ENCODE measurements at places on chromosomes 11 and 22.

DNA sequence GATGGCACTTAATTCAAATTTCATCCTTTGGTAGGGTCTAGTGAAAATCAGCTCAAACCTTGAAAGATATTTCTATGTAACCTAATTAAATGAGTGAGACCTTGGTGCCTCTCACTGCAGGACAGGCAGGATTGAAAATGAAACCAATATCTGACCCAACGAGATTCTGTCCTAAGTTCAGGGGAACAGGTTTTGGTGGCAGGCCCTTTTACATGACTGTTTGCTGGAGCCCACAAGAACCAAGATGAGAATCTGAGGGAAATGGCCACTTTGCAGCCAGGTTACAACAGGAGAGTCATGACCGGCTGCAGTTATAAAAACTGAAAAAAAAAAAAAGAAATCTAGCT is 130.2 kb downstream of the TRIM44 start:
- no peak for DNase-seq

DNA sequence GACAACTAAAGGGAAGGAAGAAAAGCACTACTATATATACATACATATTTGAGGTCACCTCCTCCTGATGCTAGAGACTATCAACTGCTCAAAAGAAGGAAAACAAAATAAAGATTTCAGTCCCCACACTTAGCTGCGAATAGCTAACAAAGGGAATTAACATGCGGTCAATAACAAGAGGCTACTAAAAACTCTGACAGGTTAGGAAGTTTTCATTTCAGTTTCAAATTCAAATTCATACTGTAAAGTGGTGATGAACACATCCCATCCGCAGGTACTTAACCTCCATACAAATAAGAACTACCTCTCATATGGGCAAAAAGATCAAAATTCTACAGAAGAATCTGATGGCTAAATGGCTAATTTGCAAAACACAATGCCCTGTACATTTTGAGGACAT is 2.6 kb downstream of the NAP1L4 start:
- no peak for DNase-seq

DNA sequence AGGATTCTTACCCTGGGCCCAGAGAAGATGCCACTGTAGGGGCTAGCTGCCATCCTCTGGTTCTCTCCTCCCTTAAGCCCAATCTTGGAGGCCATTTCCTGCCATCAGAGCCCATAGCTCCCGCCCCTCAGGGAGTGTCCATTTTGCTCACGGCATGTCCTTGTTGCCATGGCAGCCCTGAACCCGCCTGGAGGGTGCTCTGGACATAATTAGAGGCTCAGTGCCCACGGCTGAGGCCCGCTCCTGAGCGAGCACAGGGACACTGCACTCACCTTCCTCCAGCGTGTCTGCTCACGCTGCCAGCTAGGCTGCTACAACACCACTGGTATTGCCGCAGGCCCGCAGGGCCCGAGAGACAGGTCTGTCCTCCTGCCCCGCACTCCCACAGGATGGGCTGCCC is 11.1 kb upstream of the SUSD2 start:
- DNase-seq: no peak

- DNase-seq: no peak
Measured at GRCh38 chr11:116962108-116962507, 124.7 kb upstream of the APOA1 start.

DNA sequence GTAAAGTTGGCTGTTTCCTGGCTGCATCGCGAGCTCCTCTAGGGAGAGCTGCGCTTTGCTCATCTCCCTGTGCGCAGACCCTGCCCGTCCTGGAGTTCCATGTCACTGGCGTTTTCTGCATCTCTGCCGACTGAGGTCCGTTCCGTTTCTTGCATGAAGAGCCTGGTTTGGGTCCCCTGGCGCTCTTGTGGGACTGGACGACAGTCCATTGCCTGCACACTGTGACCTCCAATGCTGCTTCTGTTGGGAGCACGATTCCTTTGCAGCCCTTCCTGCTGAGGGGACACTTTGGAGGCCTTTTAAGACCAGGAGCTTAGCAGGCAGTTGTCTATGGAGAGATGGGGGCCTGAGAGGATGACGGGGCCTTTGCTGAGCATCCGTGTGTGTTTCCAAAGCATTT is 90.3 kb downstream of the TBC1D22A start:
- no peak for DNase-seq

GRCh38 chr22:50507421-50507990 is at the start of gene LMF2:
Gene LMF2, minus strand, starts transcription at chr22:50507702. Its CDS starts 27 bp downstream, at chr22:50507675.
- DNase-seq: peak; percentile 56

DNA sequence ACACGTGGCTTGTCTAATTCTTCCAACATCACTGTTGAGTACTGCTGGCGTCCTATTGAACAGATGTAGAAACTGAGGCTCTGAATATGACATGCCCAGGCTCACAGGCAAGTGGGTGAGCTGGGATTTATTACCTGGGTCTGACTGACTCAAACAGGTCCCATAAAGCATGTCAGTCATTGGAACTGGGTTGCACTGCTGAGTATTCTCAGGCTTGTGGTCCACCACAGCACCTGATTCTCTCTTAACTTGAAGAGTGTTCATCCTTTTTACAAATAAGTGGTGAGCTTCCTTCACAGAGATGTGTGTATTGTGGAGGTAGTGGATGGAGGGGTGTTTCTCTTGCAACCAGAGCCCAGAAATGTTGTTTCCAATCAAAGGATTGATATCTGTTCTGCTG is 44.5 kb downstream of the SC5D start:
- no peak for DNase-seq

GRCh38 chr22:42786606-42787356 is 66.1 kb upstream of the A4GALT start:
- DNase-seq: no peak

DNA sequence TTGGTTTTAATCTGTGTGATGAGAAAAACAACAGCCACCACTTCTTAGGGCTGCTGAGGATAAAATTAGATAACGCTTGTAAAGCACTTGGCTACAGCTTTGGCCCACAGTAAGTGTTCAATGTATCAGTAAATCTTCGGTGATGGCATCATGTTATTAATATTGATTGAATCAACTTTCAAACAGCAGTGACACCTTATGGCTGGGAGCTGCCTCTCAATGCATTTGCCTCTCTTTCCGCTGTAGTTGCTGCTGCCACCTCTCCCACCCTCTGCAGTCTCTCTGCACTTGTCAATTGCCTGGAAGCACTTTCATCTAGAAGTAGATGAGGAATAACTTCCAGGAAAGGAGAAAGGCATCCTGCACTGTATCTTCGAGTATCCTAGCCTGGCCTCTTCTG is 491.1 kb downstream of the OPCML start:
- no peak for DNase-seq

DNA sequence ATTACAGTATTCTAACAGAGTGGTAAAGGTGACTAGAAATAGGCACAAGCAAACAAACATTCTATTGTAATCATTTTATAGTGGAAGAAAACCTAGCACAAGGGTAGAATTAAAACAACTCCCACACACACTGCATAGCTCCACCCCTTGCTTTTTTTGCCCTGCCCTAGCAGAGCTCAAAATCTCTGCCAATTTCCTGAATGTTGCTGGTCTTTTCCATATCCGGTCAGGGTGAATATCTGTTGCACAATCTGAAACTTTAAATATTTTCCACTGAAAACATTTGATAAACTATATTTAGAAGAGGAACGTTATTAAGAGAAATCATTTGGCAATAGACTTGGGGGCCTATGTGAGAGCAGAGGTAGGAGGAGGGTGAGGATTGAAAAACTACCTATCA is 2.7 kb downstream of the SPA17 start:
- no peak for DNase-seq

- no peak for DNase-seq
Measured at GRCh38 chr11:75428989-75429640, 3.9 kb downstream of the KLHL35 start.
